ENCODE measurements at places on chromosomes 2 and 18.

DNA sequence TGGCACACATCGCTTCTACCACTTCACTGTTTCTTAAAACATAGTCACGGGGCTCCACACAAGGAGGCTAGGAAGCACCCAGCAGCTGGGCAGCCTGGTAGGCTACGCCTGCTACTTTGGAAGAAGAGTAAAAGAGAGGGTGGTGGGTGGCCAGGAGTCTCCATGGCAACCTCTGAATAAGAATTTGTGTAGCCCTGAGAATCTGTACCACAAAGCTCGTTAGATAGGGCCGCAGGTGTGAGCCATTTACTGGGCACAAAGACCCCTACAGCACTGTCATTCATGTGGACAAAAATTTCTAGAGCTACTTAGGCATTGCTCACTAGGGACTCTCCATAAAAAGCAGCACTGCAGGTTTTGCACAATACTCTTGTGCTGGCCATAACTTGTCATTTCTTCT is 166.4 kb upstream of the MSH6 start:
- DNase-seq = no peak

- DNase-seq = no peak
Measured at GRCh38 chr2:159953136-159953823, 109.1 kb downstream of the PLA2R1 start.

DNA sequence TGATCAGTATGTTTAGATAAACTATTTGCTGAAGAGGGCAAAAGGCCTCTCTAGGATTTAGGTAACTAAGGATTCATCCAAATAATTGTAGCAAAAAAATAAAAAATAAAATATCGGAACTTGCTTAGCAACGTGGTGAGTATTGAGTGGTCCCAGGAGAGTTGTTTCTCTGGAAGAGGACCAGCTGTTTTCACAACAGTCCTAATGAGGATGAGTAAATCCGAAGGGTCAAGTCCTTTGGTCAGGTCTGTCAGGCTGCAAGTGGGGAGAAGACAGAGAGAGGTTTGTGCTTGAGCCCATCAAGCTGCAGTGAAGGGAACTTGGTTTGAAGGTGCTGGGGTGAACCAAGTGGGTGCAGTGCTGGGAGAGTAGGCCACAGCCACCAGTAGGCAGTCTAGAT is 539.2 kb downstream of the SLC4A3 start:
- no peak for DNase-seq

- DNase-seq = no peak
Measured at GRCh38 chr2:231037202-231037730, at the start of gene C2orf72. Gene C2orf72 (plus strand): TSS chr2:231037523. CDS start chr2:231037566, 43 bp downstream.

- DNase-seq = no peak
Measured at GRCh38 chr2:45890819-45891218, 239.3 kb downstream of the PRKCE start.

DNA sequence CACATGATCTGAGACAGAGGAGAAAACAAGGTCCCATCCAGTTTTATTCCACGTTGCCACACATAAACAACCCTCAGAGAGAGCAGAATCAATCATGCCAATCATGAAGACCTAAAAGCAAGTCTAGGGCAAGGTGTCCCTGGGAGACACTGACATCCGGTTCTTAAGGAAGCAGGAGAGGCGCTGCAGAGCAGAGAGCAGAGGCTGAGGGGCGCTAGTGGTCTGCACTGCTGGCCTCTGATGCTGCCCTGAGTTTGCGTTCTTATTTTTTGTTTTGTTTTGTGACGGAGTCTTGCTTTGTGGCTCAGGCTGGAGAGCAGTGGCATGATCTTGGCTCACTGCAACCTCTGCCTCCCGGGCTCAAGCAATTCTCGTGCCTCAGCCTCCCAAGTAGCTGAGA is 83.3 kb downstream of the SMIM21 start:
- no peak for DNase-seq

GRCh38 chr2:221488136-221488807 is 83.8 kb downstream of the EPHA4 start:
- DNase-seq = no peak

DNA sequence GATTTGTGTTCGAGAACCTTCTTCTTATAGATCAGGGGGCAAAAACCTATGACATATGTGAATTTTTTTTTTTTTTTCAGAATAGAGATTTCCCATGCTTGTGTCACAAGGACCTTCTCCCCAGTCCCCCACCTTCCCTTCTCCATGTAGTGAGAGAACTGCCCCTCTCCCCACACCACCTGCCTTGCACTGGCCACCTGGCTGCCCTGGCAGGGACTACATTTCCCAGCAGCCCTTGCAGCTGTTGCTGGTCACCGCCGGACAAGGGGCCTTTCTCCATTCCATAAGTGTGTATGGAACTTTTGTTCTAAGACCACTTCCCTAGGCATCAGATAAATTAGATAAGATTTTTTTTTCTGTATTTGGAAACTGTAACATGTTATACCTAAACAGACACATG is 22.2 kb downstream of the MBP start:
- DNase-seq = no peak

GRCh38 chr18:51089691-51090090 is 59.7 kb downstream of the SMAD4 start:
- no peak for DNase-seq

GRCh38 chr18:79873449-79874110 is 75.8 kb downstream of the KCNG2 start:
- DNase-seq = no peak

GRCh38 chr2:201558232-201558631 is 85.1 kb downstream of the TMEM237 start:
- no peak for DNase-seq

- DNase-seq = no peak
Measured at GRCh38 chr2:125386074-125386473, 1269.9 kb upstream of the GYPC start.

GRCh38 chr18:28771849-28772248 is 594.9 kb upstream of the CDH2 start:
- DNase-seq = no peak

- DNase-seq = no peak
Measured at GRCh38 chr2:17328161-17328560, 190.1 kb downstream of the RAD51AP2 start.

- DNase-seq = no peak
Measured at GRCh38 chr2:54949431-54949830, 100.8 kb downstream of the RTN4 start.

- no peak for DNase-seq
Measured at GRCh38 chr2:26245810-26246209, 1.1 kb downstream of the HADHB start.

- no peak for DNase-seq
Measured at GRCh38 chr2:28216331-28216730, 176.3 kb upstream of the FOSL2 start.

DNA sequence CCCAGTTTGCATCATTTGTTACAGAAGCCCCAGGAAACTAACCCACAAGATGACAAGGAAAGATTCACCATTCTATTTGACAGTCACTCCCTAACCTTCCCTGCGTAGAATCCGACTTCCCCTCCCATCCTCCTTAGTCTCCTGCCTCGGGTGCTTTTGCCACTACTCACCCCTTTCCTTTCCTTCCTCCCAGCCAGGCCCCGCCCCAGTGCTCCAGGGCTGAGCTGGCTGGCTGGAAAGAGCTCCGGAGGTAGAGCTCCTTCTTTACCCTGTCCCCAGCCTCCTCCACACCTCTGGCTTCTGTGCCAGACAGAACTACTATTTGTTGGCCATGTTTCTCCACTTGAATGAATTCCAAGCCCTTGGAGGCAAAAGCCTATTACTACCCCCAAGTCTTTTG is 317.6 kb upstream of the NCKAP5 start:
- DNase-seq = no peak

- no peak for DNase-seq
Measured at GRCh38 chr2:137138263-137138662, 372.9 kb downstream of the THSD7B start.

GRCh38 chr2:120236791-120237190 is 13.6 kb upstream of the TMEM185B start:
- DNase-seq = no peak
